ENCODE measurements at places on chromosomes 2 and 18.
A peak's percentile ranks its signal among the peaks of the same experiment; 100 is the strongest.

DNA sequence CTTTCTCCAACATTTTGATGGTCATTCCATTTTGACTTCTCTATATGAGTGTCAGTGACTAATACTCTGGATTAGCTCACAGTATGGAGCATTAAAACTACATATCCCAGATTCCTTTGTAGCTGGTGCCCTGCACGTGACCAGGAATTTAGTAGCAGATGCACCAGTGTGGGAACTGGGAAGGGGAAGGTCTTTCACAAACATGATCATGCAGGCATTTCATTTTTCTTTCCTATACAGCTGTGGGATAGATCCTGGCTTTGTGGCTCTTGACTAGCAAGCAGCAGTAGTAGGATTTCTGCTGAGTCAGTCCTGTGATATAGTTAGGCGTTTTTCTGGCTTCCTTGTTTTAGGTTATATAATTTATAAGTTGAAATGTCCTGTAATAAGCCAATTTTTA, 971.0 kb upstream of the CDH2 start:
- DNase-seq: no peak

DNA sequence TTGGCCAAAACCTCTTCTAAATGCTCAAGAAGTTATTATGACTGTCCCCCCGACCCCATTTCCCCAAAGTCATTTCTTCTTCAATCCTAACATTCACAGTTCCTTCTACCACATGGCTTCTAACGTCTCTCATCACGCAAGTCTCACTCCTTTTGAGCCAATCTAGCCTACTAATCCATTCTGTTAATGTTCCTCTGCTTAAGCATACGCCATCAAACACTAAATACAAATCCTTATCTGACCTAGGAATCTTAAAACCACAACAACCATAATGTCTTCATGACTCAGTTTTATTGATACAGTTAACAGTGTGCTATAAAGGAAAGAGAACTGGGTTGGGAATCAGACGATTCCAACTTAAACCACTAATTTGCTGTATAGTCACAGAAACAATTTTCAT, 23.9 kb downstream of the HNRNPLL start:
- DNase-seq: no peak

DNA sequence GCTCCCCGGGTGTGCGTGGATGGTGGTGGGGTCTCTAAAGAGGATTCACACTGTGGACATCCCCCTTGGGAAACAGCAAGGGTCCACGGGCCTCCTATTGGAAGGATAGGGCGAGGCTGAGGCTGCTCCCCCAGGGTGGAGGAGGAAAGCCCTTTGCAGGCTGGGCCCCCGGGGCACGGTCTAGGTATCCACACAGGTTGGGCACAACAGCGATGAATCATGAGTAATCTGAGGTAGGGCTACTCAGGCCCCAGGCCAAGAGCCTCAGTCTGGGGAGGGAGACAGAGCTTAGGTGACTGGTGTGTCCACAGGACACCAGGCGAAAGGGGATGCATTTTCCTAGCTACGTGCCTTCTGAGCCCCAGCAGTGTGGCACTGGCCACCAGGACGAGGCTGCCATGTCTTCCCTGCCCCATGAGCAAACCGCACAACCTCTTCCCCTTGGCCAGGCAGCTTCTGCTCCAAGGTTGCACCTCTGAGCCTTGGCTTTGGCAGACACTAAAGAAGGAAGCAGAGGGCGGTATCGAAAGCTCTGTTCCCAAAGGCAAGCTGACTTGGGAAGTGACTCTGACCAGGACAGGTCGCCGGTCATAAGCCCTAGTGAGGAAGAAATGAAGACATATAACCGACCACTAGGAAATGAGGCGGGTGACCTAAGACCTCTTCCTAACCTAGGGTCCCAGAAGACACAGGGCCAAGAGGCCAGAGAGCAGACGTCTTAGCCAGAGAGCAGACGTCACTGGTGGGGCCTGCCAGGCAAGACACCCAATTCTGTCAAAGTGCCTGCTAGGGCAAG, 14.6 kb upstream of the SEMA4C start:
- no peak for DNase-seq

DNA sequence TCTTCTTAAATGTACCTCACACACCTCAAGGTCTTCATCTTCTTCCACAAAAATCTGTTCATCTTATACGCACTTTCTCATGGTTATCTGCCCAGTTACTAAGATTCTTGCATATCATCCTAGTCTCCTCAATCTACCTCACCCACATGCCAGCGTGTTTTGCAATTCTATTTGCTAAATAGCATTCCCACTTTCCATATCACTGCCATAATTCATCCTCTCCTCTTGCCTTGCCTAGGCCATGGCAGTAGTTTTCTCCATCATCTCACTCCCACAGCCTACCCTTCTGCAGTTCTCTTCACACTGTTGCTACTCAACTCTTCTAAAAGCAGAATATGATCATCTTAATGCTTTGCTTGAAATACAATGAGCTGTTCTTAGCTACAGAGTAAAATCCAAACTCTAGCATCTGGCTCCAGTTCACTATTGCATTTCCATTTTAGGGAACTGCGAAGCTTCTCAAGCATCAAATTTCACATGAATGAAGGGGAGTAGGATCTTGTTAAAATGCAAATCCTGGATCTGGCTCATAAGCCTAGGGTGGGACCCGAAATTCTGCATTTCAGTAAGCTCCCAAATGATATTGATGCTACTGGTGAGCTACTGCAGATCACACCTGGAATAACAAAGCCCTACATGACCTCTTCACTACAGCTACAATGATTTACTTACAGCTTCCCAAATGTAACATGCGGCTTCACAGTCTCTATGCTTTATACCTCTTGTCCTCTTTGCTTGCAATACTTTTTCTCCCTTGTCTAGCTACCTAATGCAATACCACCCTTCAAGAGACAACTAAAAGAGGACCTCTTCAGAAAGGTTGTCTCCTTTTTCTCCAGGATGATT, 293.9 kb downstream of the SATB2 start:
- no peak for DNase-seq

DNA sequence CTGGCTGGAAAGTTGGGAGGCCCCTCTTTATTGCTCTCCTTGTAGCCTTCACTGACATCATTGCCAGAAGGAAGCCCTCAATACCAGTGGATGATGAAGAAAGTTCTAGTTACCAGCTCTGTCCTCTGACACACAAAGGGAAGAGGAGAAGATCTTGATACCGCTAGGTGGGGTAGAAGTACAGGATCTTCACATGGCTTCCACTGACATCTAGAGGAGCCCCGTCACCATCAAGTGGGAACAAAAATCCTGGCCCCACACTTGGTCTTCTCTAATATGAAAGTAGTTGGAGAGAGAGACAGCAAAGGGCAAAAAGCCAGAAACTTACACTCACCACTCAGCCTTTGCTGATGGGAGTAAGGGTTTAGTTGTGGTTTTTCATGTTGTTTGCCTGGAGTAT, 12.4 kb downstream of the XIRP2 start:
- no peak for DNase-seq

GRCh38 chr2:42881732-42882131, 89.3 kb upstream of the HAAO start:
- no peak for DNase-seq

DNA sequence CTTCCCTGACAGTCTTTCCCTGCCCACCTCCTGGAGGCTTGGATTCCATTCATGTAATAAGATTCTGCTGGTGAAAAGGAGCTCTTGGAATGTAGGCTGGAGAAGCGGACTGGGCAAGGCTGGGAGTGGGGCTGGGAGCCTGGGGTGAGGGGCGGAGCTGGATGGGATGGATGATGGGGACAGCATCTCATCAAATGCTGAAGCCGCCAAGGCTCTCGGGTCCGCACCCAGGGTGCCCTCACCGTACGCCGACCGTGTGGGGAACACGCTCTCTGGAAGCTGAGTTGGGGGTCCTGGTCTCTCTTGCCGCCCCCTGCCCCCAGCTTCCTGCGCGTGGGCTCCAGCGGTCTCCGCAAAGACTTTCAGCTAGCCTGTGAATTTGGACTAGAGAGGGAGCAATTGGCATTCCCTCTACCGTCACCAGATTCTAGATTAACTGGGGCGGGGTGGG, 9.1 kb downstream of the RAX start:
- no peak for DNase-seq

DNA sequence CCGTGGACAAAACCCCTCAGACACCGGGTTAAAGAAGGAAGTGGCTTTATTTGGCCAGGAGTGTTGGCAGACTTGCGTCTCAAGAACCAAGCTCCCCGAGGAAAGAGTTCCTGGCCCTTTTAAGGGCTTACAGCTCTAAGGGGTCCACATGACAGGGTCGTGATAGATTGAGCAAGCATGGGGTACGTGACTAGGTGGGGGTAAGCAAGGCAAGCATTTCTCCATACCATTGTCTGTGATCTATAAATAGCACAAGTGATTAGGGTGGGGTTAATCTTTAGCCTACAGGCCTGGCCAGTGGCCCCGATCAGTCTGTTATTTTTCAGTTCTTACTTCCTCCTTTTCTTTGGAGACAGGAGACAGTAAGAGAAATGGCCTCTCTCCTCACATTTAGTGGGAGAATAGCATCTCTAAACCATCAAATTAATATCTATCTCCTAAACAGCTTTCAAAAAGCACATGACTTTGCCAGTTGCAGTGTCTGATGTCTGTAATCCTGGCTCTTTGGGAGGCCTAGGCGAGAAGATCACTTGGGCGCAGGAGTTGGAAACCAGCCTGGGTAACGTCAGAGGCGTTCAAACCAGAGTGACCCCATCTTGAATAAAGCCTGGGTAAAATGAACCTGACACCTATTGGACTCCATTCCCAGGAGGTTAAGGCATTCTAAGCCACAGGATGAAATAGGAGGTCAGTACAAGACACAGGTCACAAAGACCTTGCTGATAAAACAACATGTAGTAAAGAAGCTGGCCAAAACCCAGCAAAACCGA, 18.3 kb upstream of the CNOT11 start:
- no peak for DNase-seq

DNA sequence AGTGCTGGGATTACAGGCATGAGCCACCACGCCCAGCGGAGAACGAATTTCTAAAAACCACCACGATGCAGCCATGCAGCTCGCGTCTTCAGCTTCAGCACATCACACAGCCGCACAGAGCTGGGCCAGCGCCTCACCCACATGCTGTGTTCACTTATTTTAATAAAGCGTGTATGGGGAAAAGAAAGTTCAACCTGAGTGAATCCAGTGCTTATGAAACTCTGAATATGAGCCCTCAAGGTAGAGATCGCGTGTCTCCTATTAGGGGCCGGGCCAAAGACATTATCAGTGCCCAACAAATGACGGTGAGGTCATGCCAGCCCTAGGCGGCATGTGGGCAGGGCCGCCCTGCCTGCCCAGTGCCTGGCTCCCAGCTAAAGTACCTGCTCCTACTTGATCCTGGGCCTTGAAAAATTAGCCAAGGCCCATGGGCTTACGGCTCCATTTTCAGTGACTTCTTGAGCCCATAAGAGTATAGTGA, 44.3 kb downstream of the SPRED2 start:
- peak; percentile 53 for DNase-seq

- no peak for DNase-seq
Observed at GRCh38 chr18:12823892-12824291, 60.1 kb downstream of the PTPN2 start.

DNA sequence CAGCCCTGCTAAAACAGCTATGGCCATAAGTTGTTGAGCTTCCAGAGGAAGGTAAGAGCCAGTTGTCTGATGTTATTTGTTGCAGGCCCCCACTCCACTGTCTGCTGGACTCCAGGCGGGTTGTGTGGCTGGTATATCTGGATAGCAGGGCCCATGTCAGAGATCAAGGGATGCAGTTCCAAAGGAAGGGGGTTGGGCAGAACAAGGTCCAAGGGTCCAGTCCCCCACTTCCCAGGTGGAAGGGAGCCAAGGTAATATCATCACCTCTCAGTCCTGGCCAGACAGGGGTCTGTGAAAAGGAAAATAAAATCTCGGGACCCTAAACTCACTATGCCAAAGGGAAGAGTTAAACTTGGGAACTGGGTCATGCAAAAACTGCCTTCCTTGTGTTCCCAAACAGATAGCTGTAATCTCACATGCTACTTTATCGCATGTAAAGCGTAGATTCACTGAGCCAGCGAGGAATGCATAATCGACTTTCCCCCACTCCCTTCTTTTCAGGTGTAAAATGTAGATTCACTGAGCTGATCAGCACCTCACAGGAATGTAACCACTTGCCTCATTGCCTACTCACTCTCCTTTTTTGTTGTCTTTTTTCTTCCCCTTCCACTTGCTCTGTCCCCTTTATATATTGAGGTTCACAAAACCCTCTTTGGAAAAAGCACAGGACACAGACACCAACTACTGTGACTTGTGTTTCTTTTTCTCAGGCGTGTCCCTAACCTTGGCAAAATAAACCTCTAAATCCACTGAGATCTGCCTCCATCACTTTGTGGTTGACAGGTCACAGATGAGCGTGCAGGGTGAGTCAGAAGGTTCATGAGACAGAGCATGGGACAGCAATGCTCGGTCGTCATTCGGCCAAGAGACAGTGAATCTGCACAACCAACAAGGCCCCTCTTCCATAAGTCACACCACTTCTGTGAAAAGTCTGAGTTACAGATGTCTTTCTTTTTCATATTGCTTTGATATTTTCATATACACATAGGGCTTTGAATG, 255.3 kb upstream of the SIX2 start:
- no peak for DNase-seq

DNA sequence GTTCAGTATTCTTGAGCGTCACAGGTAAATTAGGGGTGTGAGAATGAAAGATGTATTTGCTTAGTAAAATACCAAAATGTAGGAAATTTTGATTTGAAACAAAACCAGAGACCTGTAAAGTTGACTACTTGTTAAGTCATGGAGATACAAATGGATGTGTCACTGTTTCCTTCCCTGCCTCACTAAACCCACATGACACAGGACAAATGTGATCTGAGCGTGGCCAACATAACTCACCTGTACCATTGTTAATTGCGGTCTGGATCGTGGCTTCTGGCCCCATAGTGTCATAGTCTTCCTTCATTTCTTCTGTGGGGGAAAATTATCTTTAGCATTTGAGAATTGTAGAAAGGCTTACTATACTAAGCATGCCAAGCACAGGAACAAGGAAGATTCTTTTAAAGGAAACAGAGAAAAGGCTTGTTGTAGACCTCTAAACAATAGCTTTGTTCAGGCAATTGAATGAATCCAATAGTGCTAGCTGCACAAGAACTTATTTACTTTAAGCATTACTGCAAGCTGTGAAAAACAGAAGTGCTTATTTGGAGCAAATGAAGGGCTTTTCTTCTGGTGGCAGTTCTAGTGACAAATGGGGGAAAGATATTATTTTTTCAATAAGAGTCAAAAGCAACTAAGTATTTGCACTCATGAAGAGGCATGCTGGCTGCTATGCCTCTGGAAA, 95.2 kb downstream of the ZEB2 start:
- no peak for DNase-seq

DNA sequence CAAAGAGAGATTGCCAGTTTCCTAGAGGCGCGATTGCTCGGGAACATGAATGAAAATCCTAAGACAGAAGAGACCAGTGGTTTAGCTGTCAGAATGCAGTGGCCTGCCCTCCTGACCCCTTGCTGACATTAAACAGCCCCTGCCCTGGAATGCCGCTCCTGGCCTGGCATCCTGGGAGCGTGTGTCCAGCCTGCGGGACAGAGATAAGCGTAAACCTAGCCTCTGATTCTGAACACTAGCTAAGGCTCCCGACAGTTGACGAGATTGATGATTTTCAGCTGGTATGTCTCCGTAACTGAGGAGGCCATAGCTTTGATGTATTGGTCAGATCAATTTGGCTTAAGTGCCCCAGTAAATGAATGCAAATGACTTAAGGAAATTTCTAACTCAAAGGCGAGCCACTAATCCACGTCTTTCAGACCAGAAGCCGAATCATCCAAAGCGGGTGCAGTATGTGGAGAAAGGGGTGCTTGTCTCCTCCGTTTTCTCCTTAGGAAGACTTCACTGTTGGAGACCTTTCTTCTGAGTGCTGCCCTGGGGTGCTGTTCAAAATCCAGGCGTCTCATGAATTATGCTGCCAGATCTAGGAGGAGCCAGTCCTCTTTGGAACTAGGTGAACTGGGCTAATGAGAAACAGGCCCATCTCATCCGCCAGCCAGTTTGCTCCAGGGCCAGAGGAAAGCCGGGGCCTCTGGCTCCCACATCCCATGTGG, 142.5 kb upstream of the L3MBTL4 start:
- no peak for DNase-seq
